ENCODE measurements at places on chromosomes 5 and 9. TPM values are rescaled to one million over a fixed set of nuclear protein-coding genes. Genes with fewer than 3 reads are reported as not detected.

Gene IFNA10
- not detected for total RNA-seq

Gene HAPLN1
- total RNA-seq: 9.1 TPM

GRCh38 chr5:26843677-26844076 lies 194.7 kb downstream of the CDH9 start:
- DNase-seq: no peak

GRCh38 chr9:100525563-100525962 lies 52.3 kb upstream of the CAVIN4 start:
- DNase-seq: no peak

Gene CYFIP2
- total RNA-seq: 25.5 TPM

DNA sequence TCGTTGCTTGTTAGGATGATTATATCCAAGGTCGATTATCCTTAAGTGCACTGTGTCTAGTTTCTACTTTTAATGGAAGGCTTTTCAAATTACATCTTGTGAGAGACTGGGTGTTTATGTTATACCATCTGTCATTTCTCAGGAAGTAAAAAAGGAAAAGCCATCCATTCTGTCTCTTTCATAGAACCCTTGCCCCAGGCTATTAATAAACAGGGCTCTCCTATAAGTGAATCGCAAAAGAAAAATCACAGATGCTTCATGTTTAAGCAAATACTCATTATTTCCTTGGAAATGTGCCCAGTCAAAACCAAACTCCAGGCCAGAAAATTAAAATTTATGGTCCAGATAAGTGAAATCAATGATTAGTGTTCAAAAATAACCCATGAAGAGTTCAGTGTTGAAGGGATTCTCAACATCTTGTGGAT lies 58.1 kb downstream of the STARD4 start:
- no peak for DNase-seq

Data from left colon (tissue), 2 donors.